ENCODE measurements at places on chromosomes 5 and 9.

DNA sequence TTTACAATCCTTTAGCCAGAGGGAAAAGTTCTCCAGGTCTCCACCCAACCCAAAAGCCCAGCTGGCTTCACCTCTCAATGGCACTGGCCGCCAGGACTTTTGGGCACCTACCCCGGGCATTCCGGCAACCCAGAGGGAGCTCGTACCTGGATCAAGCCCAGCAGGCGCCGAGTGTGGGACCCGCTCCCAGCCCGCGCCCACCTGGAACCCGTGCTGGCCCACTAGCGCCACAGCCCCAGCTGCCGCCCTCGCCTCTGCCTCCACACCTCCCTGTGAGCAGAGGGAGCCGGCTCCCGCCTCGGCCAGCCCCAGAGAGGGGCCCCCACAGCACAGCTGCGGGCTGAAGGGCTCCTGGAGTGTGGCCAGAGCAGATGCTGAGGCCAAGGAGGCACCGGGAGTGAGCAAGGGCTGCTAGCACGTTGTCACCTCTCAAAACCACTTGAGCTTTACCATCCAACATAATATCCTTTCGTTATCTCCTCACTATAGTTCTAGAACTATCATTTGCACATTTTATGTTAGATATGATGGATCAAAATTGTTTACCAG lies 69.7 kb downstream of the GCNT1 start:
- no peak overlapping the region for H3K4me3 ChIP-seq
- H3K27ac ChIP-seq = no peak overlapping the region
- H3K27me3 ChIP-seq = no peaks in the 10 kb centered on the region
- H3K36me3 ChIP-seq = no peaks in the 10 kb centered on the region
- DNase-seq = no peak

DNA sequence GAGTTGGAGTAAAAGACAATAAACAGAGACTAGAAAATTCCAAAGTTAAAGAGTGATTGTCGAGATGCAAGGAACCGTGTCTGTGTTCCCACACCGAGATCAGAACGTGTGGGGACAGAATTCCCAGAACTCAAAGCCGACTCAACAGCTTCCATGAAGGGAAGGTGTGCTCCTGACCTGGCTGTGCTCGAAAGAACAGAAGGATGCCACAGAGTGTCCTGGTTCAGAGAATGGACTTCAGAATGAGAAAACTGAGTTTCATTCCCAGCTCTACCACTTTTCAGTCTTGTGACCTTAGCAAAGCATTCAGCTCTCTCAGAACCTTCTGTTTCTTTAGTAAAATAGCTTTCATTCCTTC lies 420.0 kb upstream of the SLC30A5 start:
- no peak for DNase-seq
- H3K4me3 ChIP-seq = no peak overlapping the region
- H3K36me3 ChIP-seq = no peaks in the 10 kb centered on the region
- H3K4me1 ChIP-seq = peaks cover 6% of the 10 kb centered on the region
- H3K27ac ChIP-seq = no peak overlapping the region
- no peaks in the 10 kb centered on the region for H3K27me3 ChIP-seq

GRCh38 chr5:180744253-180744652 lies 4.4 kb upstream of the OR2Y1 start:
- no peak for DNase-seq
- H3K27ac ChIP-seq = no peak overlapping the region
- no peak overlapping the region for H3K4me3 ChIP-seq
- H3K27me3 ChIP-seq = no peaks in the 10 kb centered on the region

DNA sequence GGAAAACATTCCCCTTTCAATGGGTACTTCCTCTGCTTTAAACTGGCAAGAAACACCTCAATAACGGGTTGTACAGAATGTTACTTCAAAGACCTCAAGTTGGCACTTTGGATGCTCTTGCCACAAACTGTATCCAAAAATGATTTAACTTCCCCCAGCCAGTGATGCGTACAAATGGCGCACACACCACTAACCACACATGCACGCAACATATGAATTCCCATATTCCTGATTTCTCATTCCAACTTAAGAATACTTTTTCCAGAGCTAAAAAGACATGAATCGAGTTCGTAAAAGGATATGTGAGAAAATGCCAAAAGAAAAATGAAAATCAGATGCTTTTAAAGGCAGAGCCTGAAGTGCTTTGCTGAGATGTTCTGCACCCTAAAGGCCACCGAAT lies 388.0 kb upstream of the PIK3R1 start:
- no peak overlapping the region for H3K4me3 ChIP-seq
- H3K27ac ChIP-seq = no peak overlapping the region
- H3K27me3 ChIP-seq = no peaks in the 10 kb centered on the region
- DNase-seq = no peak
- no peaks in the 10 kb centered on the region for H3K36me3 ChIP-seq

GRCh38 chr5:32172923-32173266 lies 1.2 kb downstream of the GOLPH3 start:
- H3K4me1 ChIP-seq = peaks cover 33% of the 10 kb centered on the region
- peak overlapping the region; percentile 93 for H3K27ac ChIP-seq
- no peaks in the 10 kb centered on the region for H3K27me3 ChIP-seq

DNA sequence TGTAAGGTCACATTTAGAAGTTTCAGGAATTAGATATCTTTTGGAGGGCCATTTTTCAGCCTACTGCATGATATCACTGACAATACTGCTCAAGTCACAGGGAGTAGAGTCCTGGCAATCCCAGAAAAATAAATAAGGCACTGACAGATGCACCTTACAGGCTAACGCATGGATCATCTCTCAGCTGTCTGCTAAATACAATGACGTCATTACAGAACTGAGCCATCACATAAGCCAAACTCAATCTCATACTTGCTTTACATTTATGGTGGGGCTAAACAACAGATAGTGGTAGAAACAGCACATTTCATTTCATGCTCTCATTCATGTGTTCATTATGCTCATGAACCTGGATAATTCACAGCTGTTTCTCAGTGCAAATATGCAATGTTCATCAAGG lies 243.7 kb downstream of the SEMA5A start:
- no peak for DNase-seq
- H3K27me3 ChIP-seq = no peaks in the 10 kb centered on the region
- H3K27ac ChIP-seq = no peak overlapping the region
- H3K4me3 ChIP-seq = no peak overlapping the region

DNA sequence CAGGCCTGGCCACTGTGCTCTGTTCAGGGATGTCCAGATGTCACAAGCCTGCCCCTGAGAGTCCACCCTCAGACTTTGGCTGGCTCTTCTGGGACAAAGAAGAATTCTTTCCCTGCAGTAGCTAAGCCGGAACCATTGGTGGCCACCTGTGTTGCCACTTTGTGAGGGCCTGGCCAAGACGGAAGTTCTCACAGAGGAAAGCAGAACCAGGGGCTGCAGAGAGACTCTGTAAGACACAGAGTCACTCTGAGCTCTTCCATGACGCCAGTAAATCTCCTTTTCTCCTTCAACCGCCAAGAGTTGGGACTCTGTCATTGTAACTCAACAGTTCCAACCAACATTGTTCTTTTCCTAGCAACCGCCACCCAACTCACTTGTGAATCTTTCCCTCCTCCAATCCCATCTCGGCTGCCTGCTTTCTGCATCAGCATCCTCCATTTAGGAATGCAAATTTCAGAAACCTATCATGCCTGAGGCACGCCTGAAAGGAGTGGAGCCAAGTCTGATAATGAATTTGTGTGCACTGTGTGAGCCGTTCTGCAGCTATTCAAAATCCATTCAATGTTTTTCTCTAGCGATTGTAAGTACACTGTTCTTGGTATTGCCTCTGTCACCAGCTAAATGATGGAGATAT lies 37.8 kb upstream of the ATP6V1G1 start:
- no peaks in the 10 kb centered on the region for H3K4me1 ChIP-seq
- H3K36me3 ChIP-seq = no peaks in the 10 kb centered on the region
- H3K4me3 ChIP-seq = no peak overlapping the region
- H3K27ac ChIP-seq = no peak overlapping the region

GRCh38 chr5:134255418-134256150 lies 29.7 kb upstream of the PPP2CA start:
- H3K4me3 ChIP-seq = no peak overlapping the region
- H3K27ac ChIP-seq = no peak overlapping the region
- no peaks in the 10 kb centered on the region for H3K36me3 ChIP-seq
- no peak for DNase-seq
- no peaks in the 10 kb centered on the region for H3K27me3 ChIP-seq

DNA sequence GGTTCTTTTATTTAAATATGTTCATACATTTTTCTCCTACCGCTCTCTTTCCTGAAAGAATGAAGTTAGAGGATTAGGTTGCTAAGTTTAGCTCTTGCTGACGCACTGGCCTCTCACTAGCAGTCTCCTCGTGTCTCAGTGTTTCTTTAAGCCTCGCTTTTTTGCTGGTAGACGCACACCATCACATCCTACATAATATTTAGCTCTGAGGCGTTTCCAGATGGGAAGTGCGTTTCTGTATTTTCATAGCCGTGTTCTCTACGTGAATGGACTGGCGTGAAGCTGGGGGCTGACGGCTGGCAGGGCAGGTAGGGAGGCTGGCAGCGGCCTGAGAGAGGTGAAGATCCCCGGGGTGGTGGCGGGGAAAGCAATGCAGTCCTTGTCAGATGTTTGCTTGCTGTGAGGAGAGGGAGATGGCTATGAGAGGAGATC lies 79.2 kb upstream of the SPRY4 start:
- H3K27ac ChIP-seq = no peak overlapping the region
- H3K36me3 ChIP-seq = no peaks in the 10 kb centered on the region
- H3K4me1 ChIP-seq = no peaks in the 10 kb centered on the region
- no peak overlapping the region for H3K4me3 ChIP-seq
- H3K27me3 ChIP-seq = no peaks in the 10 kb centered on the region
- DNase-seq = no peak

GRCh38 chr9:8904771-8905515 lies 1105.4 kb upstream of the DMAC1 start:
- no peaks in the 10 kb centered on the region for H3K27me3 ChIP-seq
- no peak overlapping the region for H3K4me3 ChIP-seq
- DNase-seq = no peak
- no peak overlapping the region for H3K27ac ChIP-seq

DNA sequence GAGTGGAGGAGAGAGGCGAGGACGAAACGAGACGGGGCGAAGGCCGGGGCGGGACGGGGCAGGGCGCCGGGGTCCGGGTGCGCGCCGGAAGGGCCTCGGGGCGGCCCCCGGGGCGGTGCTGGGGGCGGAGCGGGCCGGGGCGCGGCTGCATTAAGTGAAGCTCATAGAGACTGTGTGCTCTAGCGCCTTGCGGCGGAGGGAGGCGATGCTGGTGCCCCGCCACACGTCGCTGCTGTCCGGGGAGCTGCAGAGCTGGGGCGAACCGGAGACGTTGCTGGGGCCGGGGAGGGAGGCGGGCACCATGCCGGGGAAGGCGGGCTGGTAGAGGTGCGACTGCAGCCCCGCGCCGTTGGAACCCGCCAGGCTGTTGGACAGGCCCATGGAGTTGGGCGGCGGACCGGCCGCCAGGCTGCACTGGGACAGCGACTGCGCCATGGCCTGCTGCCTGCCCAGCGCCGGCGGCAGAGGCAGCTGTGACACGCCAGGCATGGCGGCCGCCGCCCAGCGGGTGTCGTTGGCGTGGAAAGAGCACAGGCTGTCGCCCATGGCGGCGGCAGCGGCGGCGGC lies 8.3 kb downstream of the OTP start:
- no peak overlapping the region for H3K27ac ChIP-seq
- peak overlapping the region; percentile 80 for H3K4me3 ChIP-seq
- H3K4me1 ChIP-seq = peaks cover 19% of the 10 kb centered on the region
- H3K36me3 ChIP-seq = peaks cover 9% of the 10 kb centered on the region
- peaks cover 92% of the 10 kb centered on the region for H3K27me3 ChIP-seq

GRCh38 chr5:106092455-106092854 lies 1578.3 kb downstream of the EFNA5 start:
- no peak overlapping the region for H3K27ac ChIP-seq
- no peak for DNase-seq
- H3K4me3 ChIP-seq = no peak overlapping the region
- H3K36me3 ChIP-seq = no peaks in the 10 kb centered on the region
- H3K4me1 ChIP-seq = no peaks in the 10 kb centered on the region

All from activated naive CD8-positive, alpha-beta T cell treated with anti-CD3 and anti-CD28 coated beads for 36 hours (primary cell).